ENCODE measurements at places on chromosomes 7 and 10.

DNA sequence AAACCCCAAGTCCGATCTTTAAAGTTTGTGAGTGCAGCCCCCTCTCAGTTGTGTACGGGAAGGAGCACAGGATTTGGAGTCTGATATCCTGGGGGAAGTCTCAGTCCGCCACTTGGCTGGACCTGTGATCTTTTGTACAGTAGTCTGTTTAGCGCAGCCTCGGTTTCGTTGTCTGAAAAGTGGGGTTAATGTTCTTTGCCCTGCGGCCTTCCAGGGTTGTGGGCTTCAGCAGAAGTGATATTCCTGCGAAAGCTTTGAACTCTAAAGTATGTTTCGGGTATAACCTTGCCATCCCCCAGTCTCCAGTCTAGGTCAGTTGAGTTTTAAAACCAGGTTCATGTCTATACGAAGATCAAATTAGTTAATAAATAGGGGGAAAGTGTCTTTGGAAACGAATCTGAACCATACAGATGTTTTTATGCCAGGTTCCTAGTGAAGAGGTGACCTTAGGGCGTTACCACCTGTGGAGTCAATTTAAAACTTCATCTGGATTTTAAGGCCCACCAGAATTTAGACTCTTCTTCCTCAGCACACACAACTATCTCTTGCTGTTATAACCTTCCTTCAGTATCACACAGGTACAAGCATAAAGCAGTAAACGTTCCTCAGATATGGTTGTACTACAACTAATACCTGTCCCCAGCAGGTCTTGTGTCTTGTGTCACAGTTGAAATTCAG lies 904 bp downstream of the R3HCC1L start:
- DNase-seq = no peak

DNA sequence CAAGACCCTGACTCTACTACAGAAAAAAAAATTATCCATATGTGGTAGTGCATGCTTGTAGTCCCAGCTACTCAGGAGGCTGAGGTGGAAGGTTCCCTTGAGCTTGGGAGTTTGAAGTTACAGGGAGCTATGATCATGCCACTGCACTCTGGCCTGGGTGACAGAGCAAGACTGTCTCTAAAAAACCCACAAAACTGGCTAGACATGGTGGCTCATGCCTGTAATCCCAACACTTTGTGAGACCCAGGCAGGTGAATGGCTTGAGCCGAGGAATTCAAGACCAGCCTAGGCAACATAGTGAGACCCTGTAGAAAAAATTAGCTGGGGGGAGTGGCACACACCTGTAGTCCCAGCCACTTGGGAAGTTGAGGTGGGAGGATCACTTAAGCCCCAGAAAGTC lies 32.9 kb upstream of the CHST3 start:
- no peak for DNase-seq

- no peak for DNase-seq
Measured at GRCh38 chr7:132944774-132945173, 137.1 kb downstream of the CHCHD3 start.

- no peak for DNase-seq
Measured at GRCh38 chr10:116000151-116000842, 272.7 kb downstream of the GFRA1 start.

- no peak for DNase-seq
Measured at GRCh38 chr10:131132681-131133080, 178.8 kb downstream of the TCERG1L start.

- DNase-seq = no peak
Measured at GRCh38 chr7:155339474-155339873, 41.8 kb downstream of the INSIG1 start.

GRCh38 chr10:32962521-32962920 lies 4.5 kb upstream of the ITGB1 start:
- DNase-seq = no peak

- no peak for DNase-seq
Measured at GRCh38 chr7:155021699-155022145, 18.8 kb upstream of the PAXIP1 start.

- DNase-seq = no peak
Measured at GRCh38 chr10:26527018-26527417, 88.9 kb downstream of the APBB1IP start.

DNA sequence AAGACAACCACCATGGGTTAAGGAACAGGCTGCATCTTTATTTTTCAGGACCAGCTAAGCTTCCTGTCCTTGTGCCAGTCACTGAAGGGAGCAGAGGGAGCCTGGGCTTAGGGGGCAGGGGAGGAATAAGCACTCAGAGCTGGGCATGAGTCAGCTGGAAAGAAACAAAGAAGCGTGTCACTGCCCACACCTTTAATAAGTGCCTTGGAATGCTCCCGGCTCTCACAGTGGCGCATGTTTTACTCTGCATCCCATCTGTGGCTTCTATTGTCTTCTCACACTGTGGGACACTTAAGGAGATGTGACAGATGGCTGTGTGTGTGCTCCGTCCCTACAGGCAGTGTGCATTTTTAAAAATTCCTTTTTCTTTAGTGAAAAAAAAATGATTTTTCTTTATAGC lies 71.7 kb downstream of the MTURN start:
- DNase-seq = no peak

- no peak for DNase-seq
Measured at GRCh38 chr7:158706273-158706704, 1.7 kb upstream of the NCAPG2 start.

DNA sequence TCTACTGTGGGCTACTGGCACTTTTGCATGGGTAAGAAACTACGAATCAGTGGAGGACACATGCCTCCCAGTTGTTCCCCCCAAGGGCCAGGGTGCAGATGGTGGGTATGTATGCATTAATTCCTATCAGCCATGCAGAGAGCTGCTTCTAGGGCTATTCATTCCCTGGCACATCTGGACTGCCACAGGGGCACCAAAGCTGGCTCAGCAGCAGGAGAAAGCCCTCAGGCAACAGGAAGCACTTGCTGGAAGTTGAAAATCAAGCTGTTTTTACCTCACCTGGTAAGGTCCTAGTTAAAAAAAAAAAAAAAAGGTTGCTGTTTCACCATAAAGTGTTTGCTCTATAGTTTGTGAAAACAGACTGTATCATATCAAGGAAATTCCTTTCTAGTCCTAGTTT lies 1342.6 kb downstream of the REEP3 start:
- DNase-seq = no peak

DNA sequence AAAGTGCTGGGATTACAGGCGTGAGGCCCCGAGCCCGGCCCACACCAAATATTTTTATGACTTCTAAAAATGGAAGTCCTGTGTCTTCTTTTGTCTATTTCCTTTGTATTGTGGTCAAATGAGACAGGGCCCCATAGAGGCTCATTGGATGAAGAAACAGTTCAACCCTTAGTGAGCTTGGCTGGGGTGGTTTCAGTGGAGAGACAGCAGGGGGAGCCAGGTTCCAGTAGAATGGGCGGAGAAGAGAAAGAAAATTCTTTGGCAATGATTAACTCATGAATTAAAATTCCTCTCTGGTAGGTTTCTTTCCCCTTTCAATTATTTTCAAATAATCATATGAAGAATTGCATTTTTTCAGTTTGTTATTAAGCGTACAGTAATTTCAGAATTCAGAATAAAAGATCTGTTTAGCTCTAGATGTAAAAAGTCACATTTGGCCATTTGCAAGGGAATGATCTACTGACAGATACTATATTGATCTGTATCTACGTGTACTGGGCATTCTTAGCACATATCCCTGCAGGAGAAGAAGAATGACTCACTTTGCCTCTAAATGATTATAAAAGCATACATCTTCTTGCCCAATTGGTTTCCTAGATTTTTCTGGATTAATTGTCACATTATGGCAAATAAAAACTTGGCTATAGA lies 43.2 kb downstream of the PNLIPRP3 start:
- DNase-seq = no peak

DNA sequence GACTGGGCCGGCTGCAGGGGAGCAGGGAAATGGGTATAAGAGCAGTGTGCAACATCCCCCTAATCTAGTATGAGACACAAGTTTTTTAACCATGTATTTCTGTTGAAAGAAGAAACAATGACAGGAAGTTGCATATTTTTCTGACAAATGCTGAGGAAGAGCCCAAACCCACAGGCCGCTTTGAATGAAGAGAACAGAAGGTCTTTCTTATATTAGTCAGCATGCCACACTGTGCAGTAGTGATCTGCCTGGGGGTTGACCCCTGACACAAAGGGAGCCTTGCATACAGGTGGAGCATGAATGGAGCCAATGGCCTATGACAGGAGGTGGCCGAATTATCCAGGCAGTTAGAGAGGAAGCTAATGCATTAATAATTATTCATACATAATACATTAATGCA lies 518.3 kb downstream of the PLXDC2 start:
- DNase-seq = no peak

DNA sequence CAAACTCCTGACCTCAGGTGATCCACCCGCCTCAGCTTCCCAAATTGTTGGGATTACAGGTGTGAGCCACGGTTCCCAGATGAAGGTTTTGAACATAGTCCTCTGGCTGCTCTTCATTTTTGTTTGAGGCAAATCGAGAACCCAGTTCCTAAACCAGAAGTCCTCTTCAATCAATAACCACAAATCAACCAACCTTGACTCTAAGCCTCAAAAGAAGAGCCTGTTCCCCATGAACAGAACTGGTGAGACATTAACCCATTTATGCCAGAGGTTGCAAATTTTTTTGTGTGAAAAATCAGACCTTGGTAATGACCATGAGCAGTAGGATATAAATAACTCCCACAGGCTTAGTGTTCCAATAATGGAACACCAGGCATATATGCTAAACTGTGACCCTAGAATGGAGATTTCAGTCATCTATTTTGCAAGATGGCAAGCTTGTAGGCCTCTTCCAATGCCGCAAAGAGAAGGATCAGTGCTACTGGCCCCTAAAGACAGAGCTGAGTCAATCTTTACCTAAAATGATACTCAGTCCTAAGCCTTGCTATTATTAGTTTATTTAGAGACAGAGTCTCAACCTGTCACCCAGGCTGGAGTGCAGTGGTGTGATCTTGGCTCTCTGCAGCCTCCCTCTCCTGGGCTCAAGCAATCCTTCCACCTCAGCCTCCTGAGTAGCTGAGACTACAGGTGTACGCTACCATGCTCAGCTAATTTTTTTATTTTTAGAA lies 15.9 kb downstream of the KPNA7 start:
- DNase-seq = no peak

GRCh38 chr10:102738692-102739121 lies 5.0 kb upstream of the WBP1L start:
- DNase-seq = no peak

GRCh38 chr10:1545524-1545923 lies 191.8 kb downstream of the ADARB2 start:
- DNase-seq = no peak

- DNase-seq = no peak
Measured at GRCh38 chr10:58360412-58361004, 24.7 kb upstream of the TFAM start.

DNA sequence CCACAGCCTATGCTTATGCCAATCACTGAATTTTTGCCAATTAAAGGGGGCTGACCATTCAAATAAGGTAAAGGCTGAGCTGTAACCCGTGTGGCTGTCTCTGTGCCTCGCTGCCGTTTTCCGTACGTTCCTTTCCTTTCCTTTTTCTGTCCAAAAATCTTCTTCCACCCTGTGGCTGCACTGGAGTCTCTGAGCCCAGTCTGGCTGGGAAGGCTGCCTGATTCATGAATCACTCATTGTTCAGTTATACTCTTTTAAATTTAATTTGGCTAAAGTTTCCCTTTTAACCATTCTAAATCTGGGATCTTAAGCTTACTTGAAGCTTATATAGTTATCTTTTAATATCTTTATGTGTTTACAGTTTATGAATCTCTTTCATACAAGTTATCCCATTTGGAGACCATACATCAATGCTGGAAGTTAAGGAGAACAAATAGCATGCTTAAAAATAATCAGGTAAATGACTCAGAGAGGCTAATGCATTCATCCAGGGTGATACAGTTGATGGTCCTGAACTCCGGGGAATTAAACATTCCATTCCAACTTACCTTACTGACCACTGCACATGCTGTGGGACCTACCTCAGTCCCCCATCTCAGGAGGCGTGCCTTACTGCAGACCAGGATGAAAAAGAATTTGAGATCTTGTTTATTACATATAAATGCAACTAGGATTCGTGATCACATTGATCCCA lies 385.3 kb upstream of the ADARB2 start:
- no peak for DNase-seq

DNA sequence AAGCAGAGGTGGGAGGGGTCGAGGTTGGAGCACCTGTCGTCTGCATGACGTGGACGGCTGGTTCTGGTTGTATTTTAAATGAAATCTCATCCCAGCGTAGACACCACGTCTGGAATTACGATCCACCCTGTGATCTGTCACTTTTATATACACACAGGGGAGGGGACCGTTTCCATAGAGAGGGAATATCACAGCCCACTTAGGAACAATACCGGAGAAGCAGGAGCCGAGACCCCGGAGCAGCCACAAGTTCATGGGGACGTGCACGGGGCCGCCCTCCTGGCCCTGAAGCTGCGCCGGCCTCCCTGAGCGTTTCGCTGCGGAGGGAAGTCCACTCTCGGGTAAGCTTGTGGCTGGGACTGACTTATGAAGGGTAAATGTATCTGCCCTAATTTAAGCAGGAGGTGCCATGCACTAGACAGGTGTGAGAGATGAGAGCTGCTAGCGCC lies at the start of gene UCN3:
TSS of gene UCN3 (plus strand) at position 77 of the 449 bp plus-strand sequence. CDS start 8,755 bp downstream, outside the sequence.
- DNase-seq = no peak

DNA sequence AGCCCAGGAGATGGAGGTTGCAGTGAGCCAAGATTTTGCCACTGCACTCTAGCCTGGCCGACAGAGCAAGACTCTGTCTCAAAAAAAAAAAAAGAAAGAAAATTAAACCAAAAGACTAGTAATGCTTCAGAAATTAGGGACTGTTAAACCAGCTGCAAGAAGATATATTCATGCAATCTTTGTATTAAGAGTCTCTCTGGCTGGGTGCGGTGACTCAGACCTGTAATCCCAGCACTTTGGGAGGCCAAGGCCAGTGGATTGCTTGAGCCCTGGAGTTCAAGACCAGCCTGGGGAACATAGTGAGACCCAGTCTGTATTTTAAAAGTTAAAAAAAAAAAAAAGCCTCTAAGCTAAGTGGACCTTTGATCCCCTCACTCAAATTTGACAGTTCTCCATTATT lies 2.5 kb upstream of the HNRNPF start:
- no peak for DNase-seq

DNA sequence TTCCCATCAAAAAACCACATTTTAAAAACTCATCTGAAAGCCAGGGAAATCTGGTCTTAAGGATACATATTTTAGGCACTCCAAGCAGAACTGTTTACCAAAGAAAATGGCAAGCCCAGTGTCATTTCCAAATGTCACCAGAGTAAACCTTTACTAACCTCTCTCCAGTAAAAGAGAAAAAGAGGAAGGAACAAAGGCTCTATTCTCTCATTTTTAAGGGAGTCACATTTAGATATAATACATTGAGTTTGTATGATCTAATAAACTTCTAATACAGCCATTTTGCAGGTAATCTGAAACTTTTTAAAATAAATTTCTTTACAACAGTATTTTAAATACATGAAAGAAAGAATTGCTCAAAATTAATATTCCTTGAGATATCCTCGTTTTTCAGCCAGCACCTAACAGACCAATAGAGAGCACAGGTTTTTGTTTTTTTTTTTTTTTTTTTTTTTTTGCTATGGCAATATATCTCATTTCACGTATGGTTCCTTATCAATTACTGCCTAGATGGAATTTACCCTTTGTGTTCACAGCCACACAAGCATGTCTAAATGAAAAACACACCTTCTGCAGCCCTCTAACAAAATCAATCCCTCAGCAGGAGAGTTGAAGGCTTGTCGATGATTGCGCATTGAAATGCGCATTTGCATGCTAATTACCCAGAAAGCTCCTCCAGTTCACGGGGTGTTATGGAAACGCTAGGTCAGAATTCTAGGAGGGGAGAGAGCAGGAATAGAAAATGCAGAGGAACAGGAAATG lies 39.8 kb upstream of the MSRB2 start:
- no peak for DNase-seq
